ENCODE measurements at places on chromosomes 11 and 22.
A peak's percentile ranks its signal among the peaks of the same experiment; 100 is the strongest.

DNA sequence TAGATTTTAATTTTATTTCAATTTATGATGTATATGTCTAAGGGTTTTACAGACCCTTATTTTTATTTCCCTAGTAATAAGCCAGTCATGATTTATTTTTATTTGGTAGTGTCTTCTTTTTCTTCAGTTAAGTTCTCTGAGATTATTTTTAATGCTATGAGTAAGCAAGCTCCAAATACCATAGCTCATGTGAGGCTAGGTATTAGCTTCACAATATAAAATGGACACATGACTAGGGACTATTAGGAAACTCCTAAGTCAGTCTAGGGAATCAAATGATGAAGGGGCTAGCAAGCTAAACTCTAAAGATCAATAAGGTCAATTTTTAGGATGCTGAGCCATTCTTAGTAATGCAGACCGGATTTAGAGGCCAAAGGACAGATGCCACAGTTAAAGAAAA, 45.9 kb downstream of the CKAP5 start:
- no peak for DNase-seq

DNA sequence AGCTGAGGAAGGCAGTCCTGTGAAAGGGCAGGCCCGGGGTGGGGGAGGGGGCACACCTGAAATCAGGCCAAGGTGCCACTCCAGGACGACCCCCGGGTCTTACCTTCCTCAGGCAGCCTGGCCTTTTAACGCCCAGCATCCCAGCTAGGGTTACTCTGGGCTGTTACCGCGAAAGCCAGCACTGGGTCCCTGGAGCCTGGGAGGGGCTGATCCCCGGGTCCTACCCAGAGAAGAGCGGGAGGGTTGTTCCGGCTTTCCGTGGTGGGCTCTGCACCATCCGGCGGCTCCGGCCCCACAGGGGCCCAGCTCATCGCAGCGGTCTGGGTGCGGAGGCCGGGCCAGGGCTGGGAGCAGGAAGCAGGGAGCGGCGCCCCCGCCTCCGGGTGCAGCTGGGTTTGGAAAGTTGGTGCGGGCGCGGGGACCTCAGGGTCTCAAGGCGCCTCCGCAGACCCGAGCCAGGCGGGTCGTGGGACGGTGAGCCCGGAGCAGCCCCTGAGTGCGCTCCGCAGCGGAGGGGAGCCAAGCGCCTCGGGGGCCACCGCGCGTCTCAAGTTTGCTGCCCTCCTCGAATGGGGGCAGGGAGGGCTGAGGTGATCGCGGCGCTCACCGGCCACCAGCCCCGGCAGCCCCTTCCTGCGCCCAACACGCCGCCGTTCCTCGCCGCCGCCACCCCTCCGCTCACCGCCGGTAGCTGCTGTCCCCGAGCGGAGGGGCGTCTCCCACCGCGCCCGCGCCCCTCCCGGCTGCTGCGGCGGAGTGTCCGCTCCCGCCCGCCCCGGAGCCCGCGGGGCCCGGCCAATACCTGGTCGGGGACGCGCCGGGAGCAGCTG, 831 bp downstream of the CHST1 start:
- no peak for DNase-seq

DNA sequence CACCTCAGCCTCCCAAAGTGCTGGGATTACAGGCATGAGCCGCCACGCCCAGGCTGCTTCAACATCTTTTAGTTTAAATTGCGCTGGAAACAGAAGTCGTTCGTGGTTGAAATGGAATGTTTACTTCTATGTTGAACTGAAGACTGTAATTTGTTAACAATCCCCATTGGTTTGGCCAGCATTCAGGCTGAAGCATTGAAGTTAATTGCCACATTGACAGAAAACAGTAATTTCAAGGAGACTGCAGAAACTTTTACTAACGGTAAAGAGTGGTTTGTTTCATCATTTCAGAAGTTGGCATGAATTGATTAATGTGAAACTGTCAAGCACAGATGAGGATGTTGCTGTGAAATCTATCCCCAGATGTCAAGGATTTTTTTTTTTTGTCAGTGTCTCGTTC, 14.2 kb downstream of the AP5B1 start:
- no peak for DNase-seq

DNA sequence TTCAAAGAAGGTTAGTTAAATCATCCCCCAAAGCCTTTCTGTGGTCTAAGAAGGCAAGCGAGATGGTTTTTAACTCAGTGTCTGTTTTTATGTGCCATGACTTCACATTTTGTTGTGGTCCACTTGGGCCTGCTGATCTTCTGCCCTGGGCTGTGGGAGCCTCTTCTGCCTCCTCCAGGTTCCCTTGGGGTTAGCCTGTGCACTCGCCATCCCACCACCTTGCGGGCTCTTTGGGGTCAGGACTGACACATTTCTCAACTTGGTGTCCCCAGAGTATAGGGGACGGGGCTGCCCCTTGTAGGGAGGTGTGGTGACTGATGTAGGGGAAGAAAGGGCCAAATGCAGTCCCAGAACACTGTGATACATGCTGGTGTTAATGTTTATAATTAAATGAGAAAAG, 207.0 kb downstream of the TBC1D22A start:
- DNase-seq: no peak

DNA sequence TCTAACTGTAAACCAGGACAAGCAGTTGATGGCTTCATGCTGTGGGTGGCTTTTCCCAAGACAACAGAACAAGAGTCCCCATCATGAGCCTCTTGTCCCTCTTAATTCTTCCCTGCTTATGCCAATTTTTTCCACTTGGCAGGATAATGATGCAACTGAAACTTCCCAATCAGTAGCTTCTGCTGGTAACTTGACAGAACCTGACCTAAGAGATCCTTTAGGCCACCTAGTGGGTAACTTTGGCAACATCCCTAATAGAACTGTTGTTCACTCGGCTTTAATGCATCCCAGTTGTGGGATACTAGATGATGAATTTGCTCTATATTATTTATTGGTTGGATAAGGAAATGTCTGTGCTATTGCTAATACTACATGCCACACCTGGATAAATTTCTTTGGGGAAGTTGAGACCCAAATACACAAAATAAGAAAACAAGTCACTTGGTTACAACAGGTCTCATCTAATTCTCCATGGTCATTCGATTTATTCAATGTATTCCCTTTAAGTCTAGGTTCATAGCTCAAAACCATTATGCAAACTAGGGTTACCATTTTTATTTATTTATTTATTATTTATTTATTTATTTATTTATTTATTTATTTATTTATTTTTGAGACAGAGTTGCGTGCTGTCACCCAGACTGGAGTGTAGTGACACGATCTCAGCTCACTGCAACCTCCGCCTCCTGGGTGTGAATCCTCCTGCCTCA, 41.4 kb upstream of the NFAM1 start:
- DNase-seq: peak; percentile 12

- no peak for DNase-seq
Observed at GRCh38 chr11:95503047-95503446, 272.0 kb upstream of the SESN3 start.

DNA sequence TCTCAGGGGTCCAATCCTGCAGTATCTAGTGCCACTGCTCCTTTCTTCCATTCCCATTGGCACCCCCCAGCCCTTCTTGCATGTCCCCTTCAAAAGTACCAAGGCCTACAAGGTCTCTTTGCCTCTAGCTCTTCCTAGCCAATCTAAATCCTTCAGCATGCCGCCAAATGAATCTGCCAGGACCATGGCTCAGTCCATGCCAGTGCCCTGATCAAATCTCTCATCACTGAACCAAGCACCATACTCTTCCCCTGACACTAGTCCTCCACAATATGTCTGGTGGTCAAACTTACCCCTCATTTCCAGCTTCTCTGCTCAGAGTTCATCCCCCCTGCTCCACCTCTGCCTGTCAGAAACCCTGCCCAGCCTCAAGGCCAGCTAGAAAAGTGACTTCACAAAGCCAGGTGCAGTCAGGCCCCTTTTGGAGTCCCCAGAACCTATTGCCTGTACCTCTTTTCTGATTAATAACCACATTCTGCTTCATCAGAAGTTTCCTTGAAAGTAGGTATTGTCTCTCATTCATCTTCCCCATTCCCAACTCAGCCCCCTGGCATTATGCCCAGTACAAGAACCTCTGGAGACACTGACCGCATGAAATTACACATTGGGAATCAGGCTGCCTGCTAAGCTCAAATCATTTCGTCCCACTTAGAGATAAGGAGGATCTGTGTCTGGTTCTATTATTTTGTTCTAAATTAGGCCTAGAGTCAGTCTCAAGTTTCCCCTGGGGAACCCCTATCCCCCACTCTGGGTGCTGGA, 11.4 kb downstream of the FEN1 start:
- DNase-seq: no peak

DNA sequence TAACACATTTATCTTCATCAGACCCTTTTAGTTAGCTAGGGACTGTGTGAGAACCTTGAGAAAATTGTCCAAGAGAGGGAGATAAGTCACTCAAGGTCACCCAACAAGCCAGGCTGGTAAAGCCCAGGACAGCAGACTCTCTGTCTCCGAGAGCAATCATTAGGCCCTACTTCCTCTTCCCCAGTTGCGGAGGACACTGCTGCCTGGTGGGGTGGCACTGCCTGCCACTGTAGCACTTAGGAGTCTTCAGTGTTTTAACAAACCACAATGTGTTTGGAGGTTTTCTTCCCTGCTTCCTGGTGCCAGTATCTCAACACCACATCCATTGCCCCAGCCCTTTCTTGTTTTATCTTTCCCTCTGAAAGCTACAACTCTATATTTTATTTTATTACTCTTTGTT, 132.1 kb upstream of the LDLRAD3 start:
- DNase-seq: no peak

DNA sequence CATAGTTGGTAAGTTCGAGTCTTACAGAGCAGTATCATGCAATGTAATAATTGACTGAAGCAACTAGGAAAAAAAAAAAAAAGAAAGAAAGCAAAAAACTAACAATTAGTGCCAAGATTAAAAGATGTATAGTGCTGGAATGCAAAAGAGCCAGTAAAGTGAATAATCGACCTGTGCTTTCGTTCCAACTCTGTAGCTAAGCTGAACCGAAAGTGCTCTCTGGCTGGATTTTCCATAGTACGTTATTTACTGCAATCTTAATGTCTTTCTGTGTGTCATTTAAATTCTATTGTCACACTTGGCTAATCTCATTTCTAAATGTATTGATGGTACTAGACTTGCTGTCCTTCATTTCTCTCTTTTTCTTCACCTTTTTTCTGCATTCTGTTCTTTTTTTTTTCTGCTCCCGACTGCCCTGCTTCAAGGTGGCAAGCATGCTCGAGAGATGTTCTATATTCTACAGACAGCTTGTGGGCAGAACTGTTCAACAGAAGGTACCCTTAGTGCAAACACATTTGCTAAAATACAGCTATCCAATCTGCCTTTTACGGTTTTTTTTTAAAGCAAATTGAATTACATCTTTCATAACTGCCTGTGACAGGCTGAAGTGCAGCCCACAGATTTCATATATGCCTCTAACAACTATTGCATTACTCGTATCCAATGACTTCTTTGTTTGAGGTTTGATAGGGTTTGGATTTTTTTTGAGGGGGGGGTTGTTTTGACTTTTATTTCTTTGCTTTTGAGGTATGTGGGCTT, 204.2 kb upstream of the MTNR1B start:
- no peak for DNase-seq

DNA sequence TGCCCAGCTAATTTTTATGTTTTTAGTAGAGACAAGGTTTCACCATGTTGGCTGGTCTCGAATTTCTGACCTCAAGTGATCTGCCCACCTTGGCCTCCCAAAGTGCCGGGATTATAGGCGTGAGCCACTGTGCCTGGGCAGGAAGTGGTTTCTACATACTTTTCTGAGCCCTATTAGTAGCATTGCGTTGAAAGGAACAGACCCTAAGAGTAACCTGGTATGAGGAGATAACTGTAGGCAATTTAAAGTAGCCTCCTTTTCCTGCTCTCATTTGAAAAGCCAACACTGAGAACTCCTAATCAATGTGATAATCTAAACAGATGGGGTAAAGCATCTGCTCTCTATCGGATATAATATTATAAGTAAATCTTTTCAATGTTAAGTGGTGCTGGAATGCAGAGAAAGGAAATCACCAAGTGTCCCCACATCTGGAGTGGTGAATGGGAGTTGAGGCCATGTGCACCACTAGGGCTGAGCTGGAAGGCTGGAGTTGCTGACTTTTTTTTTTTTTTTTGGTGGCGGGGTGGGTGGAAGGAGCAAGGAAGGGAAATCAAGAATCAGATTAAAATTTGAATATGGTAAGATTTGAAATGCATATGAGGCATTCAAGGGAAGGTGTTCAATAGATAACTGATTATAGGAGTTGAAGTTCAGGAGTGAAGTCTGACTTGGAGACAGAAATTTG, 20.7 kb downstream of the PDHX start:
- no peak for DNase-seq
